CD4-positive, alpha-beta T cell treated with Interleukin-15 for 4 hours (primary cell): ENCODE measurements at places on chromosomes 6 and 20.

DNA sequence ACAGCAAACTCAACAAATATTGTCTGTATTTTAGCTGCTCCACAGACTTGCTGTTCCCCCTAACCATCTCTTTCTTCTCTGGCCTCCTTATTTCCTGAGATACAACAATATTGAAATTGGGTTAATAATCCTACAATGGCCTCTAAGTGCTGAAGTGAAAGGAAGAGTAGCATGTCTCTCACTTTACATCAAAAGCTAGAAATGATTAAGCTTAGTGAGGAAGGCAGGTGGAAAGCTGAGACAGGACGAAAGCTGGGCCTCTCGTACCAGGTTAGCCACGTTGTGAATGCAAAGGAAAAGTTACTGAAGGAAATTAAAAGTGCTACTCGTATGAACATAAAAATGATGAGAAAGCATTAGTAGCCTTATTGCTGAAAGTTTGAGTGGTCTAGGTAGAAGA is 63.8 kb downstream of the ELOVL5 start:
- no peak for DNase-seq

- DNase-seq = no peak
Observed at GRCh38 chr6:108549741-108550140, 11.0 kb upstream of the FOXO3 start.

GRCh38 chr6:2432292-2432691 is 186.9 kb upstream of the GMDS start:
- no peak for DNase-seq

DNA sequence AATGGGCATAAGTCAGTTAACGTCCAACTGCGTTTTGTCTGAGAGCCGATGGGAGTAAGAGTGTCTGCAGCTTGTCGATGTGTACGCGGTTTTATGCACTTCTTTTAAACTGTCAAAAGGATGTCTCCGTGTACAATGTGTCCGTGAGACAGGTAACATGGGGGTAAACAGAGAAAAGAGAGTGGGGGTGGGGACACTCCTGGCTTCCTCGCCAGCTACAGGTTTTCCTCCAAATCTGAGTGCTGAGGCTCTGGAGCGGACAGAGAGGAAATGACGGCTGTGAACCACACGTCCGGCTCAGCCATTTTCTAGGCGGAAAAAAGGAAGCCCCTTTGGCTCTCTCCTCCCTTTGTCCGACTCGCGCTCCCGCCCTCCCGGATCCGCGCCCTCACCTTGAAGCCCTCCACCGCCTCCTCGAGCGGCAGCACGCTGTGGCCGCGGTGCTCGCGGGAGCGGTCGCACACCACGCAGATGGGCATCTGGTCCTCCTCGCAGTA is 916 bp downstream of the TRIM27 start:
- DNase-seq = peak; percentile 35

DNA sequence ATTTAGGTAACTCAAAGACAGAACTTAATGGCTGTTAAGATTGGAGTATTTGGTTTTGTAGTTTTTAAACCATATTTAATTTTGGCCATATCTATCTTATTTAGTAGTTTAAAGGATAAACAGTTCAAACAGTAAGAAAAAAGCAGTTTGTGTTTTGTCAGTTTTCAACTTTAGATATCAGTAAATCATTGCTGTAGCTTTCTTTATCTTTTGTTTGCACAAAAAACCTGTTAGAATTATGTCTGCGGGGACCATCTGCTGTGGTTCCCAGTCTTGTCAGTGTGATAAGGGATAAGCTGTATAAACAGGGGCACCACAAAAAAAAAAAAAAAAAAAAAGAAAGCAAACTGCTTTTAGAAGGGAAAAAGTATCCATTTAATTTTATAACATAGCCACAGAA is 40.9 kb downstream of the CDKAL1 start:
- DNase-seq = no peak

GRCh38 chr20:3339571-3339970 is 67.9 kb downstream of the DNAAF9 start:
- DNase-seq = no peak

- DNase-seq = no peak
Observed at GRCh38 chr6:36855750-36856149, 16.5 kb upstream of the CPNE5 start.

GRCh38 chr6:169044381-169045230 is 209.0 kb downstream of the THBS2 start:
- DNase-seq = no peak
